ENCODE measurements at places on chromosomes 6 and 20.

- no peaks in the 10 kb centered on the region for H3K36me3 ChIP-seq
- no peak overlapping the region for H3K4me3 ChIP-seq
- DNase-seq, result no peak
- H3K27ac ChIP-seq, result no peak overlapping the region
- no peaks in the 10 kb centered on the region for H3K4me1 ChIP-seq
These were observed 777.0 kb downstream of the C6orf118 start for GRCh38 chr6:164532198-164533044.

GRCh38 chr6:101545191-101545590 lies 151.7 kb downstream of the GRIK2 start:
- H3K27me3 ChIP-seq, result no peaks in the 10 kb centered on the region
- no peaks in the 10 kb centered on the region for H3K36me3 ChIP-seq
- H3K27ac ChIP-seq, result no peak overlapping the region
- DNase-seq, result no peak
- no peak overlapping the region for H3K4me3 ChIP-seq

GRCh38 chr6:166514196-166514595 lies 72.3 kb downstream of the RAMACL start:
- H3K4me3 ChIP-seq, result no peak overlapping the region
- no peaks in the 10 kb centered on the region for H3K27me3 ChIP-seq
- no peaks in the 10 kb centered on the region for H3K36me3 ChIP-seq

GRCh38 chr6:53124131-53124800 lies 24.4 kb downstream of the GCM1 start:
- H3K27me3 ChIP-seq, result peaks cover 14% of the 10 kb centered on the region
- no peaks in the 10 kb centered on the region for H3K4me1 ChIP-seq
- no peak overlapping the region for H3K4me3 ChIP-seq
- H3K27ac ChIP-seq, result no peak overlapping the region
- DNase-seq, result no peak

- H3K27me3 ChIP-seq, result no peaks in the 10 kb centered on the region
- DNase-seq, result no peak
- no peak overlapping the region for H3K4me3 ChIP-seq
- H3K27ac ChIP-seq, result peak overlapping the region; percentile 86
These were observed 32.4 kb upstream of the ADTRP start for GRCh38 chr6:11810854-11811643.

DNA sequence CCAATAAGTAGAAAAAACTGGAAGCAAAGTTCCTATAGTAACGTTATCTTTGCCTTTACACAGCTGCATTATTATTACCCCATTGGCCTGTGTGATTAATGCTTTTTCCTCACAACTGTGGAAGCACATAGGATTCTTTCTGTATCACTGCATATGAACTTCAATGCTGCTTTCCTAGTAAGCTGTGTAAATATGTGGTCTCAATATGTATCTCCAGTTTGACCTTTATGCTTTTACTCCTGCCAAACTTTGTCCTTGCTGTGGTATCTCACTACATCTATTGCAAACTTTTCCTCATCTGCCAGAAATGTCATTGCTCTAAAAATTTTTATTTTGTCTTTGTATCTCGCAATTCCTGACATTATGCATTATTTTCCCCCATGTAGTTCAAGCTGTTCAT lies 168.6 kb downstream of the ZFAND3 start:
- no peak overlapping the region for H3K27ac ChIP-seq
- peaks cover 74% of the 10 kb centered on the region for H3K4me1 ChIP-seq
- no peak for DNase-seq
- no peaks in the 10 kb centered on the region for H3K27me3 ChIP-seq

- H3K27ac ChIP-seq, result peak overlapping the region; percentile 94
- no peak overlapping the region for H3K4me3 ChIP-seq
- peaks cover 52% of the 10 kb centered on the region for H3K4me1 ChIP-seq
- no peak for DNase-seq
- no peaks in the 10 kb centered on the region for H3K27me3 ChIP-seq
- H3K36me3 ChIP-seq, result peaks cover 24% of the 10 kb centered on the region
These were observed 14.7 kb downstream of the FAM110A start for GRCh38 chr20:848193-848592.

DNA sequence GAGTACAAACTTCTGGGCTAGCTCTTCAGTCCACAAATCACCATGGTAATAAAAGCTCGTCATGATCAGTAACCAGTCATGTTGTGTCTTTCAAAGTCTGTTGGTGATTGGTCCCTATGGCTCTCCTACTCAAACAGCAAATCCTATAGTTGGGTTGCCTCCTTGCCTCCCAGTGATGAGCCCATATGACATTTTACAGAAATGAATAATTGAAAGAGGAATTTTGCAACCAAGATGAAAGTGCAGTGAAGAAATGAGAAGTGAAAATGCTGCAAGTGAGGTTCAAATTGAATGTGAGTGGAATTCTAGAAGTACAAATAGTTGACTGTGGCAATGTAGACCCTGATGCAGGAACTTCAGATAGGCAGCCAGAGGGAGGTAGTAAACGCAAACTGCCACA lies 5.1 kb upstream of the SIRPD start:
- H3K27ac ChIP-seq, result no peak overlapping the region
- H3K4me3 ChIP-seq, result no peak overlapping the region
- peaks cover 45% of the 10 kb centered on the region for H3K36me3 ChIP-seq
- H3K4me1 ChIP-seq, result peaks cover 14% of the 10 kb centered on the region
- H3K27me3 ChIP-seq, result no peaks in the 10 kb centered on the region

DNA sequence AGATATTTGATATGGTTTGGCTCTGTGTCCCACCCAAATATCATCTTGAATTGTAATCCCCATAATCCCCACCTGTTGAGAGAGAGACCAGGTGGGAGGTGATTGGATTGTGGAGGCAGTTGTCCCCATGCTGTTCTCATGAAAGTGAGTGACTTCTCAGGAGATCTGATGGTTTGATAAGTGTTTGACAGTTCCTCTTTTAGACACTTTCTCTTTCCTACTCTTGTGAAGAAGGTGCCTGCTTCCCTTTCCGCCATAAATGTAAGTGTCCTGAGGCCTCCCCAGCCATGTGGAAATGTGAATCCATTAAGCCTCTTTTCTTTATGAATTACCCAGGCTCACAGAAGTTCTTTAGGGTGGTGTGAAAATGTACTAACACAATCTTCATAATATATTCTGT lies 1404.0 kb upstream of the ADGRB3 start:
- H3K36me3 ChIP-seq, result no peaks in the 10 kb centered on the region
- no peak overlapping the region for H3K27ac ChIP-seq
- no peaks in the 10 kb centered on the region for H3K27me3 ChIP-seq

DNA sequence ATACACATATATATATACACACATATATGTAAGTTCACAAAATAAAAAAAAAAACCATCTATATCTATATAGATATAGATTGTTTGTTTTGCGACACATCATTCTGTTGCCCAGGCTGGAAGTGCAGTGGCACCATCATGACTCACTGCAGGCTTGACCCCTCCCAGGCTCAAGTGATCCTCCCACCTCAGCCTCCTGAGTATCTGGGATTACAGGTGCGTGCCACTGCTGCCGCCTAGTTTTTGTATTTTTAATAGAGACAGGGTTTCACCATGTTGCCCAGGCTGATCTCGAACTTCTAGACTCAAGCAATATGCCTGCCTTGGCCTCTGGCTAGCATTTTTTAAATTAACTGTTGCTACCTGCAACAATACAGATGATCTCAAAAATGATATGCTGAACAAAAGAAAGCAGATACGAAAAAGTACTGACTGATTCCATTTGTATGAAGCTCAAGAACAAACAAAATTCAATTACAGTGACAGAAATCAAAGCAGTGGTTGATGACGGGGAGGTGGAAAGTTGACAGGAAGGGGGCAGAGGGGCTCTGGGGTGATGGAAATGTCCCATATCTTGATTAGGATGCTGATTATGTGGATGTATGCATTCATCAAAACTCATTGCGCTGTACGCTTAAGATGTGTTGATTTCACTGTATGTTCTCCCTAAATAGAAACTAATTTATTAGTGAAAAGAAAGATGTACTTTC lies 49.6 kb downstream of the ATXN1 start:
- peaks cover 45% of the 10 kb centered on the region for H3K4me1 ChIP-seq
- no peaks in the 10 kb centered on the region for H3K27me3 ChIP-seq
- peaks cover 23% of the 10 kb centered on the region for H3K36me3 ChIP-seq
- DNase-seq, result no peak
- peak overlapping the region; percentile 76 for H3K4me3 ChIP-seq

All from activated naive CD8-positive, alpha-beta T cell treated with anti-CD3 and anti-CD28 coated beads for 36 hours (primary cell).